ENCODE measurements at places on chromosomes 4 and X.
A peak's percentile ranks its signal among the peaks of the same experiment; 100 is the strongest.

DNA sequence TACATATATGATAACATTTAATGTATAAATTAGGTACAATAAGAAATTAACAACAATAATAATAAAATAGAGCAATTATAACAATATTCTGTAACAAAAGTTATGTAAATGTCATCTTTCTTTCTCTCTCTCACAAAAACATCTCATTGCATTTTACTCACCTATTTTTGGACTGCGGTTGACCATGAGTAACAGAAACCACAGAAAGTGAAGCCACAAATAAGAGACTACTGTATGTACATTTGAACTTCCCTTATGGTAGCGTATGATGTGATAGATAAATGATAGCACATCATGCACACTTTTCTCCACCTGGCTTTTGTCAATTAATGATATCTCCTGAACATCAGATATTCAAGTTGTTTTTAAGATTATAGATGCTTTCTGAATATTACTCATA is 80.5 kb downstream of the HNRNPD start:
- DNase-seq: no peak

- no peak for DNase-seq
Observed at GRCh38 chrX:65706041-65706828, 38.8 kb downstream of the MSN start.

GRCh38 chr4:54730581-54730980 is 72.8 kb downstream of the KIT start:
- DNase-seq: no peak

- DNase-seq: peak; percentile 0
Observed at GRCh38 chr4:150828159-150828558, 186.9 kb downstream of the LRBA start.

- DNase-seq: no peak
Observed at GRCh38 chr4:68074397-68074796, 55.3 kb downstream of the TMPRSS11F start.

- DNase-seq: no peak
Observed at GRCh38 chr4:88989990-88990389, 67.0 kb downstream of the FAM13A start.

- DNase-seq: no peak
Observed at GRCh38 chrX:124476562-124476961, 130.2 kb downstream of the SH2D1A start.

- no peak for DNase-seq
Observed at GRCh38 chr4:141739636-141740035, 103.3 kb downstream of the IL15 start.

- DNase-seq: no peak
Observed at GRCh38 chrX:109974906-109975655, 27.8 kb upstream of the TMEM164 start.

GRCh38 chrX:70434352-70434866 is 10.2 kb upstream of the DLG3 start:
- peak; percentile 77 for DNase-seq

- no peak for DNase-seq
Observed at GRCh38 chr4:127548990-127549925, 83.5 kb upstream of the INTU start.

GRCh38 chrX:69298466-69299140 is 133.3 kb upstream of the PJA1 start:
- DNase-seq: no peak

- no peak for DNase-seq
Observed at GRCh38 chr4:172709376-172709775, 459.2 kb upstream of the GALNT7 start.

- no peak for DNase-seq
Observed at GRCh38 chr4:77600521-77601451, 4.8 kb upstream of the CXCL13 start.

GRCh38 chr4:137614491-137614890 is 82.2 kb upstream of the PCDH18 start:
- no peak for DNase-seq

DNA sequence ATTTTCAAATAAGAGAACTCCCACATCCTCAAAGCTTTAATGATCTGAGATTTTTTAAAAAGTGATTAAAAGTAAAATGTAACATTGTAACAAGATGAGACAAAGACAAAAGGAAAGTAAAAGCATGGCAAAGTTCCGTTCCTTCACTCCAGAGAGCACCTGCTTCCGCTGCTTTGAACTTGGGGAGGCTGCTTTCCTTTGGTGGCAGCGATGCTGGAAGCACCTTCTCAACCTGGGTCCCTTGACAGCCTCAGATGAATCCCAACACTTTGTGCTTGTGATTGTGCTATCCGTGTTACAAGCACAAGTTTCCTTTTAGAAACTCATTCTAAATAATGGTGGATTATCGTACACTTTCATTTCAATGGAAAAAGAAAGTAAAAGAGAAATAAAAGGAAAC is 59.7 kb downstream of the HADH start:
- DNase-seq: no peak

- DNase-seq: no peak
Observed at GRCh38 chrX:41329101-41329500, 4.9 kb upstream of the DDX3X start.

DNA sequence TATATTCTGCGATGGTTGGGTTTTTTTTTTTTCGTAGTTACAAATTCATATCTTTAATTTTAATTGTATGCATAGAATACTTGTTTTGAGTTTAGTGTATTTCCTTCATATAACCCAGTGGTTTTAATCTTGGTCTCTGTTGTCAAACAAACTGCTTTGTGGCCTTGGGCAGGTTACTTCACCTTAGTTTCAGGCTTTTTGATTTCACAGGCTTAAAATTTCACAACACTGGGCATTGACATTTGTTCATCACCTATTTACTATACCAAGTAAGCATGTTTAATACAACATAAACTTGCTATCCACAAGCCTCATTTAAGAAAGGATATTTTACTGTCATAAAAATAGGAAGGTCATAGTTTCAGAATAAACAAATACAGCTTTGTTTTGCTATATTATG is 14.7 kb downstream of the RAPGEF2 start:
- no peak for DNase-seq

DNA sequence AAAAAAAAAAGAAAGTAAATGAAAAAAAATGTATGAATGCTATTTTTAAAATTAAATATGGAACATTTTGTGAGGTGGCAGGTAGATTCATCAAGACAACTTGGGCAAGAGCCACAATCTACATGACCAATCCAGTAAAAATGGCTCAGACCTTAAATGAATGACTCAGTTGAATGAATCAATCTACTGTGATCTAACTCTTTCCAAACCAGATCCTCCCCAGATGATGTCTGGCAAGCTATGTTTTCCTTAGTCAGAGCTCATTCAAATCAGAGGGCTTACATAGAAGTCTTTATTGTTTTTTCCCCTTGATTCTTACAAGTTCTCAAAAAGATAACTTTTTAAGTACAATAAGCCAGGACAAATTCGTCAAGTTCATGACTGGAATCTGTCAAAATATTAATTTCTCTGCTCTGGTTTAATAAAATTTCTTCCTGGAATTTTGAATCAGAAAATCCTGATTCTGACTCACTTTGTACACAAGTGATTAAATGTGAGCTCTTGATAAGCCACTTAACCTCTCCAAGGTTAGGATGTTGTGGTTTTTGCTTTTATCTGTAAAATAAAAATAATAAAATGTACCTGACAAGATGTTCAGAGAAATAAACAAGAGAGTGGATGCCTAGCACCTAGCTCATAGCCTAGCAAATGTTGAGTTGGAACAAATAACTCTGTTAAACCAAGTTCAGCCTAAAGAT is 105.6 kb upstream of the SMIM31 start:
- peak; percentile 10 for DNase-seq

GRCh38 chrX:118329175-118329574 is 16.7 kb upstream of the WDR44 start:
- no peak for DNase-seq

DNA sequence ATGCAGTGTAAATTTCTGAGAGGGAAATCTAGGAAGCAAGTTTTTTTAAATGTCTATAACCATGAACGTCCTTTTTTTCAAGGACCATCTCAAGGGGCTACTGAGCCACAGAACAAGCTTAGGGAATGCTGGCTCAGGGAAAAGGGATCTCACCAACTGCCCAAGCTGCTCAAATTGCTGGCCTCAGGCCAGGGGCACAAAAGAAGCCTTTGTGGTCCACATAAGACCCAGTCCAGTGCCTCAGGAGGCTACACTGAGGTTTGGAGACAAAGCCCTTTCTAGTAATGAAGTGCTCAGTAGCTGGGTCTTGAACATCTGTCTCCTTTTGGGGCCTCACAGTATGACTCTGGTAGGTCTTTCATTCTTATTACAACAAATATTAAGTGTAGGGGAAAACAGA is 305.5 kb downstream of the RAB28 start:
- DNase-seq: no peak

DNA sequence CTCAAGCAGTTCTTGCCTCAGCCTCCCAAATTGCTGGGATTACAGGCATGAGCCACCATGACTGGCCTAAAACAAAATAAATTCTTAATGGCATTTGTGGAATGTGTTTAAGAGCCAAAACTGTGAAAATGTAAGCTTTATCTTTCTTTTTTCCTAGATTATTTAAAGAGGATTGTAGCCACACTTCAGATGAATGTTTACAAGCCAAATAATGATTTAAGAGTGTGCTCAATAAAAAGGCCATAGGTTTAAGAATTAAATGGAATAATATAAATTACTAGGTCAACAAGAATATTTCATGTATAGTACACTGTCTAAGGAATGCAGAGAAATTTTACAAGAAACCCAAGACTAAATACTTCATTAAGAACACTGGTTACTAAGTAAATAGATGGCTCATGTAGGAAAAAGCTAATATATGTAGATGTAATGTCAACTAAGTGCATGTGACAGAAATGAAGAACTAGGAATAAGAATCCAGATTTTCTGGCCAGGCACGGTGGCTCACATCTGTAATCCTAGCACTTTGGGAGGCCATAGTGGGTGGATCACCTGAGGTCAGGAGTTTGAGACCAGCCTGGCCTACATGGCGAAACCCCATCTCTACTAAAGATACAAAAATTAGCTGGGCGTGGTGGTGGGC is 21.3 kb upstream of the UGDH start:
- no peak for DNase-seq

DNA sequence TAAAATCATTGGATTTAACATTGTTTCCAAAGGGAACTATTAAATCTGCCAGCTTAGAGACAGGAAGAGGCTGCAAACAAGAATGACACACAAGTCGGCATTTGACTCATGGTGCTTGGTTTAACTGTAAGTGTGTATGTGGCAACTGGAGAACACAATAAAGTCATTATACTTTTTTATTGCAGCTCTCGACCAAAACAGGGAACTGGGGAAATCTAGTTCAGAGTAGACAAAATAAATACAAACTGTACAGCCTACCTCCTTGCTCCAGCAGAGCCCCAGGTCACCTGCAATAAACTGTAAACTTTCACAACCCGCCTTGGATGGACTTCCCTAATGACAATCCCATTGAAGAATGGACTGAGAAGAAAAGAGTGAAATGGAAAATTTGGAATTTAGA is 24.0 kb downstream of the NPY5R start:
- no peak for DNase-seq

DNA sequence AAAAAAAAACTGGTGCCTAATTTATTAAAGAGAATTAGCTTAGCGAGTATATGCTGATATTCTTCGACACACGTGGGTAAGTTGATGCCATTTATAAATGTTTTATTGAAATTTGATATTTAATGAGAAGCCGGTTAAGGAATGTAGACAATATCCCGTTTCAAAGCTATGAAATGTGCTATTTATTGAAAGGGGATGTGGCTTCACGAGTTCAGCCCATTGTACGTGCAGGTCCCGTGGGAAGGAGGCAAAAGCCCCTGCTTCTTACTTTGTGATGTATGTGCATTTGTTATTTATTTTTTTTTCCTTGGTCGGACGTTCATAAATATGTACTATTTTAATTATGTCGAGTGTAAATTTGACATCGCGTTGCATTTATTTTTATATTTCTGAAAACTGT is 20.2 kb downstream of the SHOX start:
- no peak for DNase-seq

- no peak for DNase-seq
Observed at GRCh38 chrX:126485409-126485808, 67.2 kb downstream of the DCAF12L1 start.

GRCh38 chr4:28973587-28974350 is 1746.4 kb upstream of the PCDH7 start:
- no peak for DNase-seq

DNA sequence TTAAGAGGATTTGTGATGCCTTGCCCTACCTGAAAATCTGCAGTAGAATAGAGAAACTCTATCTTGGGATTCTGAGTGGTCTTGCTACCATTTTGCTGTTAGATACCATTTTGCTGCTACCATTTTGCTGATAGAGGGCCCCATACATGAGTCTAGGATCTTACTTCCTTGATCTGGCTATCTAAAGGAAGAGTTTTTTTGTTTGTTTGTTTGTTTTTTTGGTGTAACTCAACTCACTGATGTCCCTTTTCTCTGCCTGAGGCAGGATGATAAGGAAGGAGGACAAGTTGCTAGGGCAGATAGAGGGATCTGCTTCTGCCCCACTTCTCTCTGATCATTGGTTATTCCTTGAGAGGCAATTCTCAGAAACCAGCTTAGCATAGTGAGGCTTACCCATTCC is 31.0 kb downstream of the XK start:
- DNase-seq: no peak

- DNase-seq: no peak
Observed at GRCh38 chrX:56817179-56817578, 88.1 kb downstream of the NBDY start.

- DNase-seq: no peak
Observed at GRCh38 chr4:141275834-141276233, 55.1 kb downstream of the ZNF330 start.

GRCh38 chrX:29671421-29671820 is 543.9 kb upstream of the MAGEB2 start:
- peak; percentile 9 for DNase-seq

- no peak for DNase-seq
Observed at GRCh38 chr4:58809366-58809765, 1699.2 kb upstream of the IGFBP7 start.

- DNase-seq: no peak
Observed at GRCh38 chrX:9562851-9563250, 98.0 kb downstream of the TBL1X start.

DNA sequence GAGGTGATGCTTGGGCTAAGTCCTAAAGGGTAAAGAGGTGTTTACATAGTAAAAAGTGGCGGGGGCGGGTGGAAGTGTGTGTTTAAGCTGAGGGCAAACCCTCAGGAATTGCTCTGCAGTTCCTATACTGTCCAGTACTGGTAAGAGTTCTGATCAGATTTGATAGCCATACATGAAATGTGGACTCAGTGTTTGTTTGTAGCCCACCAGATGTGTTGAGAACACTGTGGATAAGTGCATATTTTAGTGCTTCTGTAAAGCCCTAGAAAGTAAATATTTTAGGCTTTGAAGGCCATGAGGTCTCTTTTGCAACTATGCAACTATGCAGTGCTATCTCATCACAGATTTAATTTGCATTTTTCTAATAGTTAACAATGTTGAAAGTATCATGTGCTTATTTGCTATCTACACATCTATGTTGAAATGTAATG is 80.7 kb upstream of the EOLA2 start:
- no peak for DNase-seq

- peak; percentile 24 for DNase-seq
Observed at GRCh38 chr4:47713129-47713834, 124.6 kb downstream of the CORIN start.

Data from hindlimb muscle (tissue), 1 donor.